Activated naive CD8-positive, alpha-beta T cell treated with anti-CD3 and anti-CD28 coated beads, Interleukin-2, amount 50 U/mL, for 16 hours (primary cell): ENCODE measurements at places on chromosomes 5 and 9.

- no peak for DNase-seq
Measured at GRCh38 chr9:83346655-83347420, 191.4 kb downstream of the FRMD3 start.

DNA sequence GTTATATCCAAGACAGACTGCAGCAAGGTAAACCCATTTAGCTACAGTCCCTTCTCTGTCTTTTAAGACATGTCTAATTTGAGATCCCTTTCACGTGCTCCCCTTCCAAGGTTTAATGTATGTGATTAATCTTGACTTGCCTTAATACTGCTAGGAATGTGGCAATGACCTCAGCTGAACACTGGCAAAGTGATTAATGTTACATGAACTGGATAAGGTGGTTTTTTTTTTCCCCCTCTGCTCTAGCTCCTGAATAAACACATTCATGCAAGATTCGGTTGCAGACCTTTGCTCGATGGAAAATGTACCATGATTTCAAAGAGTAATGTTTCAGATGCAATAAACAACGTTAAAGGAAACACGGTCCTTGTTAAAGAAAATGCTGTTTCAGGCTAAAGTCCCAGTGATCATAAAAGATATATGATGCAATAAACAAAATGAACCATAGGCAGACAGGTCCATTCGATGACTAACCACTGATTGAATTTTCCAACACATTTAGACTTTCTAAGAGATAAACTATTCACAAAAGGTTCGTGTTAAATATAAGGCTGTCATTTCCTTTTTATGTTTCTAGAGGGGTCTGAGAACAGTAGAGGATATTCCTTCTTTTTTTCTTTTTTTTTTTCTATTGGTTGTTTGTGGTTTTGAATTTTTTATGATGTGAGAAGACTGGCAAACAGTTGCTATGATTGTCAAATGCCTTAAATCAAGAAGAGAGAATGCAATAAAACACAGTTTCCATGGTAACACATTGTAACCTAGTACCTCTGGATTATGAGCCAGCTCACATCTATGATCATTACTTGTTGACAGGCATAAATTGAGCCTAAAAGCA lies 44.7 kb upstream of the ZNF608 start:
- no peak for DNase-seq

- DNase-seq: no peak
Measured at GRCh38 chr5:158414780-158415179, 555.8 kb upstream of the CLINT1 start.

GRCh38 chr9:126942399-126942798 lies 27.8 kb downstream of the RALGPS1 start:
- no peak for DNase-seq

DNA sequence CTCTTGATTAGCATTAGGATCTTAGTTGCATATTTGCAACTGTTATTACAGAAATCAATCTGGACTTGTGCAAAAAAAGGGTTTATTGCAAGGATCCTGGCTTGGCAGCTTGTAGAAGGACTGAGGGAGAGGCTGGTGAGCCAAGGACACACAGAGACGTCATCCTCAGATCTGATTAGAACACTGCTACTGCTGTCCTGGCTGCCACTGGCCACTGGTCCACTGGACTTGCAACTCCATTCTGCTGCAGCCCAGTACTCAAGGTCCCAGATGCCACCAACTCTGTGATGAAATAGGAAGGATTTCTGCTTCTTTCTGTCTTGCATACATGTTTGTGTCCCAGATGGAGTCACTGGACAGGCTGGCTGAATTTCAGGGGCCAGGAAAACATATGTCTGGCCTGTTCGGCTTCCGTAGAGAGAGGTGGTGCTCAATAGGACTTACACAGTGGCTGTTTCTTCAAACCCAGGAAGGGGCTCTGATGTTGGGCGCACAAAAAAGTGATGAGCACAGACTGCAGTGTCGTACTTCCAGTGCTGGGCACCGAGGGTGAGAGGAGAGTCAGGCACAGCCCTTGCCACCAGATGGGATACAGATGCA lies 68.9 kb upstream of the SH3PXD2B start:
- DNase-seq: no peak
